ENCODE measurements at places on chromosomes 4 and X.

DNA sequence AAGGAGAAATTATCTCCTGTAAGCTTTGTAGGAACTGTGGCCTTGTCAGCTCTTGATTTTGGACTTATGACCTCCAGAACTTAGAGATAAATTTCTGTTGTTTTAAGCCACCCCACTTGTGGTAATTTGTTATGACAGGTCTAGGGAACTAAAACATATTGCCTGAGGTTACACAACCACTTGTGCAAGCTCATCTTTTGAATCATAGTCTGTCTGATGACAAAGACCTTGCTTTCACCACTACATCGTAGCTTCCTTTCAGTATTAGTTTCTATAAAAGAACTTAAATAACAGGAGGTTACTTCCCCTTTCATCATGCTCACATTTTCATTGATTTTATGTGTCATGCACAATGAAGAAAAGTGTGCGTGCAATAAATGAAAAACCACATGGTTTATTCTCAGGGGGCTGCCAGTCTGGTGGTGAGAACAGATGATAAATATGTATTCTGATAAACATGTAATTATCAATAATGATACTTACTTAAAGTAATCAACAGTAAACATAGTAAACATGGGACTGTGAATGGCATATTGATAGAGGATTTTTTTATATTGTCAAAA is 690.0 kb upstream of the HS3ST1 start:
- no peak for DNase-seq

DNA sequence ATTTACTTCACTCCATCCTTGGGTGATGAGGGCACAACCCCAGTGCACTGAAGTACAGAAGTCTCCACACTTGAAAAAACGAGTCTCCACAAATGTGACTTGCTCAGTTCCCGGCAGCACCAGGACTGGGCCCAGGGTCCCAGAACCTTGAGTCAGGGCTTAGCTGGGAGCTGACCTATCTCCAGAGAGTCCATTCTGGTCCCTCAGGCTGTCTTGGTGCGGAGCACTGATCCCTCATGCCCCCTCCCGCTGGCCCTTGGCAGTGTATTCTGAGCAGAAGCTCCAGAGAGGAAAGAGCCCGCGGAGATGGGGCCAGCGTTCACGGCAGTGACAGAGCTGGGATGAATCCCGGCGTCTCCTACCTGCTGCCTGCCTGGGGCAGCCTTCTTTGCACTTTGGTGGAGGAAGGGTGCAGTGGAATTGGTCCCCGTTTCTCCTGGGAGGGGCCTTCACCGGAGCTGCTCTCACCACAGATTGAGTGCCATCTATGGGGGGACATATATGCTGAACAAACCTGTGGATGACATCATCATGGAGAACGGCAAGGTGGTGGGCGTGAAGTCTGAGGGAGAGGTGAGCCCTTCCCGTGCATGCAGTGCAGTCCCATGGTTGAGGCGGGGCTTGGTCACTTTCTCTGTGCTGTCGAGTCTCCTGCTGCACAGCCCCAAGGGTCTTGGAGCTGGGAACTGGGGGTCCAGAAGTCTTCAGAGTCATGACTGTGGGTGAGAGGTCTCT is 3.2 kb upstream of the FAM50A start:
- no peak for DNase-seq

DNA sequence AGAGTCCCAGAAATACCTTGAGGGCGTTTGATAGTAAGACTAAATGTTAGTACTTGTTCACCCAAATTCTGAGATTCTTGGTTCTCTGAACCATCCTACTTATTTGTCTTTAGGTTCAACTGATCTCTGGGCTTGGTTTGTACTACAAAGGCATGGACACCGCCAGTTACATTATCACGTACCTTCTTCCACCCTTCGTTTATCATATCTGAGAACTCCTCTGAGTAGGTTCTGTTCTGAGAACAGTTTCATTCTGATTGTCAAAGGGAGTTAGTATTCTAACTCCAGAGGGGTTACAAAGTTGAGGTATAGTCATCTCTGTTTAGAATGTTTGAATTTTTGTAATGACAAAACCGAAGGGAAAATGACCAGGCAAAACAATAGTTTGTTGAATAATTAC is 19.3 kb downstream of the ZFX start:
- DNase-seq, result no peak

GRCh38 chr4:111475666-111476065 is 669.6 kb upstream of the FAM241A start:
- DNase-seq, result no peak

- DNase-seq, result no peak
Observed at GRCh38 chr4:81620442-81620841, 148.7 kb upstream of the RASGEF1B start.

DNA sequence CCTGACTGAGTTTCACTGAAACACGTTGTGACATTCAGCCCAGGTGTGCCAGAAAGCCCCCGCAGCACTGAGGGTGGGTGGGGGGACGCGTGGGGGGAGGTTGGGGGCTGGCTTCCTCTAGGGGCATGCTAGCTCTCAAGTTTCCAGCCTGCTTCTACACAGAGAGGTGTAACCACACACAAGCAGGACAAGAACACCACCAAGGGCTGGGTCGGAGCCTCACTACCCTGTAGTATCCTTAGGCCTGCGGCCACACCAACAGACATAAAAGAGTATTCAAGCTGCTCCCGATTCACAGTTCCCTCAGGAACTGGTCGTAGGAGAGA is 1.8 kb downstream of the USP46 start:
- no peak for DNase-seq

- DNase-seq, result no peak
Observed at GRCh38 chrX:34956916-34957315, 14.3 kb downstream of the FAM47B start.

GRCh38 chr4:132660181-132660580 is 488.9 kb upstream of the PCDH10 start:
- DNase-seq, result no peak

Data from cortex of kidney (tissue), 1 donor.